ENCODE measurements at places on chromosomes 11 and 22.

DNA sequence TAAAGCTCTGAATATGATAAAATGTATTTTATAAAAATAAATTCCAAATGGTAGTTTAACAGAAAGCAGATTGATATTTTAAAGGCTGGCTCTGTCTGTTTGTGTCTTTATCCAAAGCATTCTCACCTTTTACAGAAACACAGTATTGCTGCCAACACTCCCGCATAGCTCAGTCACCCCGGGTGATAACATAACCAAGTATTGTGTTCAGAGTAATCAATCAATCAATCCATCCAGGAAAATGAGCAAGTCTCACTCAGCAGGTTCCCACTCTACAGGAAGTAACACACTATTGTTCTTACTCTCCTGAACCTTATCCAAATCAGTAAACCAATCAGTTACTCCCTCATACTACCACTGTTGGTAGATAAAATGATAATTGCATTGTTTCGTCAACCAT, 203.4 kb downstream of the LRRC4C start:
- DNase-seq = no peak

DNA sequence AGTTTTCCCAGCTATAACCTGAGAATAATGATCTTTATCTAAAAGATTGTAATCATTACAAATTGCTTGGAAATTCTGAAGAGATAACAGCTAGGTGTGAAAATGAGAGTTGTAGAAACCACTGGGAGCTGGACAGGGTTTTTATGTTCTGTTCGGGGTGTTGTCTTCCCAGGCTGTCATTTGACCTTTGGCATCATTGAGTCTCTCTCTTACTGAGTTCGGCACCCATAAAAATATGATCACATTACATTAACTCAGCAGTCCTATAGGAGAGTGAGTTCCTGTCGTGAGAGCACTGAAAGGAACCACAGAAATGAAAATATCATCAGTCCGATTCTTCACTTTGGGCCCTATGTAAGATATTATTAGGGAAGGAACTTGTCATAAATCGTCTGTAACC, 29.3 kb downstream of the KIRREL3 start:
- DNase-seq = no peak

DNA sequence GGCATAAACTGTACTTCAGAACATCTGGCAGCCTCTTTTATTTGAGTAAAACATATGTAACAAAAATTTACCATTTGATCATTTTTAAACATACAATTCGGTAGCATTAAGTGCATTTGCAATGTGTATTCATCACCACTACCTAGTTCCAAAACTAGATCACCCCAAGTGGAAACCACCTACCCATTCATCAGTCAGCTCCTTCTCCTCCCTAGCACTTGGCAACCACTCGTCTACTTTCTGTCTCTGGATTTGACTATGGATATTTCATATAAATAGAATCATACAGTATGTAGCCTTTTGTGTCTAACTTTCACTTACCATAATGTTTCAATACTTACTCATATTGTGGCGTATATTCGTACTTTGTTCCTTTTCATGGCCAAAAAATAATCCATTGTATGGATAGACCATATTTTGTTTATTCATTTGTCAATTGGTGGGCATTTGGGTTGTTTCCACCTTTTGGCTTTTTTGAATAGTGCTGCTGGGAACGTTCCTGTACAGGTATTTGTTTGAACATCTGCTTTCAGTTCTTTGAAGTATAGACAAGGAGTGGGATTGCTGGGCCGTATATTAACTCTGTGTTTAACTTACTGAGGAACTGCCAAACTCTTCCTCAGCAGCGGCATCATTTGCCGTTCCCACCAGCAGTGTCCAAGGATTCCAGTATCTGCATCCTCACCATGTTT, 27.2 kb upstream of the ADORA2A start:
- DNase-seq = no peak

- no peak for DNase-seq
Observed at GRCh38 chr11:41320653-41321052, 138.8 kb downstream of the LRRC4C start.

GRCh38 chr11:118622376-118623268, 15.2 kb downstream of the PHLDB1 start:
- no peak for DNase-seq

DNA sequence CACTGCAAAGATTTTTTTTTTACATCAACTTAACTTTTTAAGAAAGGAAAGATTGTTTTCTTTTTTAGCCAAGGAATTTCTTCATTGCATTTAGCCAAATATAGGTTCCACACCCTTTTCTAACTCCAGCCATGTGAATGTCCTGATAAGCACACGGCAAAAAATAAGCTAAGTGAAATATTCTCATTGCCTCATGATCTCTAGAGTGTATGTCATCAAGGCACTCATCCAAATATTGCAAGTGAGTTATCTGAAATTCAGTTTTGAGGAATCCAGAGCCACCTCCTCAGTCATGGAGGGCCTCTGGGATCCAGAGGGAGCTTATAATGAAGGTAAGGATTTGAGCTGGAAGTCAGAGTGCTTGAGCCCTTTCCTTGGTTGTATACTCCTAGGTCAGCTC, 80.0 kb downstream of the BLID start:
- no peak for DNase-seq

- peak; percentile 86 for DNase-seq
Observed at GRCh38 chr11:67240576-67241389, 25.5 kb upstream of the GRK2 start.

GRCh38 chr11:107123022-107123421, 104.7 kb upstream of the GUCY1A2 start:
- peak; percentile 60 for DNase-seq

- no peak for DNase-seq
Observed at GRCh38 chr11:29296680-29297079, 720.1 kb downstream of the KCNA4 start.

DNA sequence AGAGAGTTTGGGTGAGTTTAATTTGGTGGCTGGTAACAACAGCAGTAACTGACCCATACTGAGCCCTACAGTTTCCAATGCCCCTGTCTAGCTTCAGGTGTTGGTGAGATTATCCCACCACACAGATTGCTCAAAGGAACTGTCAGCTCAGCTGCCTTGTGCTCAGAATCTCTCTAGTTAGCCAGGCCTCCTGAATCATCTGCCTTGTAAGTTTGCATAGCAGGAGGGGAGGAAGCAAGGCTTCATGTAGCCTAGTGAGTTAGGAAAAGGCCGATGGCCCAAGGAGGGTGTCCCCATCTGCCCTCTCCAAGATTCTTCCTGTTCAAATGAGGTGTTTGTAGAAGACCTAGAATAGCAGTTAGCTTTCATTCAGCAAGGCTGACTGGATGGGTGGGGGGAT, 74.3 kb downstream of the MICAL2 start:
- no peak for DNase-seq

- no peak for DNase-seq
Observed at GRCh38 chr11:94283678-94284077, 20.7 kb upstream of the IZUMO1R start.

GRCh38 chr11:23283666-23284065, 423.4 kb upstream of the CCDC179 start:
- no peak for DNase-seq

DNA sequence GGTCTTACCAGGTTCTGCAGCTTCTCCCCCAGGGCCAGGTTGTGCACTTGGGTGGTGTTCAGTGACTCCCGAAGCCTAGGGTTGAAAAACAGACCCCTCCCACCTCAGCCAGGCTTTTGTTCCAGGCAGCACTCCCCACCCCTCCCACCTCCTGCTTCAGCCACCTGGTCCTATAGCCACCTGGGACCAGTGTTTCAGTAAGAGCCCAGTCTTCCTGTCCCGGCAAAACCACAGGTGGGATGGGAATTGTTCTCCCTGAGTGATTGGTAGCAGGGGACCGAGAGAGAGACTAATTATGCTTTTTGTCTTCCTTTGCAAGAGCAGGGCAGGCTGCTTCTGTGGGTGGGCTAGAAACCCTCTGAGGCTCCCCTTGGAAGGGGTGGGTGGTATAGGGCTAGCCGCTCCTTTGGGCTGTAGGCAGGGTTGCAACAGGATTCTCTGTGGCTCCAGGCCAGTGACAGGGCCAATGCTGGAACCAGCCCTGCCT, 8.5 kb upstream of the NAALADL1 start:
- DNase-seq = no peak

- no peak for DNase-seq
Observed at GRCh38 chr11:116903090-116903489, 65.7 kb upstream of the APOA1 start.

DNA sequence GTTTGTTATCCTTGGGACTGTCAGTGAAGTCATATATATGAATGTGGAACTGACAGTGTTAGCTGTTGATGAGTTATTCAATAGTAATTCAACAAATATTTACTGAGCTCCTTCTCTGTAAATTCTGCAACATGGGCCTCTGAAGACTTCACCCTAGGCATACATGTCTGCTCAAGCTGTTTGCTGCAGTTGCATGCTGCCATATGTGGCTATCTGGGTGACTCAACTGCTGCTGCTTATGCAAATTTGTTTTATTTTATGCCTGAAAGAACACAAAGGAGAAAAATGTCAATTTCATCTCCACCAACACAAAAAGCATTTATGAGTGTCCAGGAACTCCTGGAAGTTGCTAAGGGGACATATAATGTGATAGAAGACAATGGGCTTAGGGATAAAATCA, 417.6 kb downstream of the AASDHPPT start:
- no peak for DNase-seq

DNA sequence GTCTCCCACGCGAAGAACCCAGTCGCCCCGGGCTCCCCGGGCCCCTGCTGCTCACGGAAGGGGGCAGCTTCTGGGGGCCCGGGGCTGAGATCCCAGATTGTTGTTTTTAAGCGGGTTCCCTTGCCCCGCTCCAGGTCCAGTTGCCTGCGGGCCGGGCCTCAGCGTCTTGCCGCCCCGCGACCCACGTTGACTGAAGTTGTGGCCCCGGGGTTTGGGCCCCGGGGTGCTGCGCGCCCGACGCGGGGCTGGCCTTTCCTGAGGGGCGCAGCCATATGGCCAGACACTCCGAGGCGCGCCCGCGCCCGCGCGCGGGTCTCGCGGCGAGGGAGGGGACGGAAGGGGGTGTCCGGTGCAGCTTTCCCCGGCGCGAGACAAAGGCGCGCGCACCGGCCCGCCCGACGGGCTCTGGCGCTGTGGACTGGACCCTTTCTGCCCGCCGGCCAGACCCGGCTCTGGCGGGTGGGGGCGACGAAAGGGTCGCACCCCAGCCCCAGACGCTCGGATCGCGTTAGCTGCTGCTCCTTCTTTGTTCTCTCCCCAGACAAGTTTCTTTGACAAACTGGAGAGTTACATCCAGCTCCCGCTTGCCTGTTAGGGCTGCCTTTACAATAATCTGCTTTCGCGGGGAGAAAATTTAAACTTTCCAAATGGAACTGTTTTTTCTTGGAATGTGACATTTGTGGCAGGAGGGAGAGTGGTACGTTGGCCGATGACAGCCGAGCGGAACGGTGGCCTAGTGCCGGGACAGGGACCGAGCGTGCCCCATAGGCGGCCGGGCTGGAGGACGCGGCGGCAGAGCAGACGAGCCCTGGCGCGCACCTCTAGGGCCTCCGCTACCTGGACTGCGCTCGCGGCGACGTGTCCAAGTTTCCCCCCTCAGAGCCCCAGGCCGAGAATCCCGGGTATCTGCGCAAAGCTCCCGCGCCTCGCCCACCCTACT, 716 bp downstream of the AMOTL1 start:
- DNase-seq = no peak

DNA sequence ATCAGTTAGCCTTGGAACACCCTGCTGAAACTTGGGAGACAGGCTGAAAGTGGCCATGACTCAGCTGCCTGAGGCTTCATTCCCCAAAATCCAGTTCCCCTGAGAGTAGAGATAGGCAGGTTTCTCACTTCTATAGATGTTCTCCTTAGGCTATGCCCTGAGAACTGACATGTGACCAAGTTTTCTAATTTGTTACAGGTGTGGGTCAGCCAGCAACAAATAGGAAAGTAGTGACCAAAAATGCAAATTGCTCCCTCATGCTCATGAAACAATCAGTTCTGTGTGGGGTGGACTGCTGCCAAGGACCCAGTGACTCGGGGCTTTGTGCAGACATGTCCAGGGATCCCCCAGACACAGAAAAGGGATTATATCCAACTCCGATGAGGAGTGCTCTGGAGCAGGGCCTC, 7.3 kb upstream of the CCDC15 start:
- no peak for DNase-seq

GRCh38 chr11:85540181-85540580, 87.0 kb downstream of the DLG2 start:
- no peak for DNase-seq

DNA sequence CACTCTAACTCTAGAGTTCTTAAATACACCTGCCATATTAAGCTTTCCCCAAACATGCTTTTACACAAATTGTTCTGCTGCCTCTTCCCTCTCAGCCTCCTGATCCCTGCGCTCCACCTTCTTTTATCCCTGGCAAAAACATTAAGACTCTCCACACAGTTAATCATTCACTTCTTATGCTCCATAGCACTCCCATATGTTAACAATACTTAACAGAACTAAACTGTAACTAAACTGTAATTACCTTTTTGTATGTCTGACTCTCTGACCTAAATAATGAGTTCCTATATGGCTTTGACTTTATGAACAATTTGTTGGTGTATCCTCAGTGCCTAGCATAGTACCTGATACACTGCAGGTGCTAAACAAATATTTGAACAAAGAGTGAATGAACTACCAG, 71.8 kb downstream of the BTBD10 start:
- no peak for DNase-seq

GRCh38 chr11:11502263-11502861, 119.4 kb downstream of the GALNT18 start:
- no peak for DNase-seq

GRCh38 chr22:35170716-35171697, 86.3 kb upstream of the HMGXB4 start:
- DNase-seq = no peak

- DNase-seq = no peak
Observed at GRCh38 chr22:39674536-39674935, 104.0 kb downstream of the CACNA1I start.

DNA sequence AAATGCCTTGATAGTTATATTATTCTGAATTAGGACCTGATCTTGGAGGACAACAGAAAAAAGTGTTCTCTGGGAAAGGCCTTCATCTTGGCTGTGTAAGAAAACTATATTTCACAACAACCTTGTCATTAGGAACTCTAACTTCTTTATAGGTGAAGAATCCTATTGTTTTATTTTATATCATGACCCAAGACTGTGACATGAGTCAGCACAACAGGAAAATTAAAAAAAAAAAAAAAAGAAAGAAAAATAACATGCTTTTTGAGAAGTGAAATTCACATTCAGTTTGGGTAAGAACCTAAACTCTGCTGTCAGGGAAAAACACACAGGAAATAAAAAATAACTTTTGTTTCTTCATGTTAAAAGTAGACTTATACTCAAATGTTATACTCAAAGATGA, 11.7 kb upstream of the FOLR2 start:
- no peak for DNase-seq

DNA sequence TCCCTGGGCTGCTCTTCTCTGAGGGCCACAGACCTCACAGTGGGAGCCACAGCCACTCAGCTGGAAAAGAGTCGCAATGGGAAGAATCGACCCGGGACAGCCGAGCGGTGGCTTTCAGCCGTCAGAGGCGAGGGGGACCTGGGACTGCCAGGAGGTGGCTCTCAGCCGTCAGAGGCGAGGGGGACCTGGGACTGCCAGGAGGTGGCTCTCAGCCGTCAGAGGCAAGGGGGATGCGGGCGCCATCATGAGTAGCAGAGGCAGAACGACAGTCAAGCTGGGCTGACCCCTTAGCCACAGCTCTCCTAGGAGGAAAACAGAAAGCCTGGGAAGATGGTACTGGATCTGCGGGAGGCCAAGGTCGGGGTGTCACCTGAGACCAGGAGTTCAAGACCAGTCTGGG, 14.9 kb upstream of the MUC2 start:
- DNase-seq = no peak
